ENCODE measurements at places on chromosomes 11 and 22.

DNA sequence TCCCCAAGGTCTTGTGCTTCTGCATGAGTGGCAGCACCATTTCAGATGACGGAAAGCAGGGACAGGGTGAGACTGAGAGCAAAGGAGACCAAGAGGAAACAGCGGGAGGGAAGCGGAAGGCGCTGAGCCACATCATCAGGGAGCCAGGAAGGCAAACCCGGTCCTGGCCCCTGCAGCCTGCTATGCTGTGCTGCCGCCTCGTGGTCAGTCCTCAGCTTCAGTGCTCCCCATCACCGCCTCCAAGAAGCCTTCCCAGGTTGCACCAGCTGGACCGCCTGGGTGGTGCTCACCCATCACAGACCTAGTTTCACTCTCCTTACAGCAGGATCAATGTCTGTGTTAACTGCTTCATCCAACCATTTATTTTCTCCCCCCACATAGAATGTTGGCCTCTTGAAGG, 73.0 kb upstream of the PHF21B start:
- no peak for DNase-seq

DNA sequence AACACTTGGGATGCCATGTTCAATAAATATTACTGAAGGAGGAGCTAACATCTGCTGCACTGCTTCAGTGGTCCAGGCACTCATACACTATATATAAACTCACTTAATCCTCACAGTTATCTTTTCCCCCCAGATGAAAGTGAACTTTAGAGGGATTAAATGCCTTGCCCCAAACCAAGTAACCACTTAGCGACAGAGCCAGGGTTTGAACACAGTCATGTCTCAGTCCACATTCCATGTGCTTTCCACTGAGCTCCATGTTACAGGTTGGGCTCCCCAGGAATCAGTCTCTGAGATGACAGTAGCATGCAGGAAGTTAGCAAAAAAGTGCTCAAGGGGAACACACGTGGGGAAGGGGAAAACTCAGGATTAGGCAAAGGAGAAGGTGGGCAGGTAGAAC, 59.3 kb downstream of the ENDOD1 start:
- DNase-seq: no peak

- no peak for DNase-seq
Observed at GRCh38 chr11:74470526-74470925, 3.2 kb upstream of the KCNE3 start.

GRCh38 chr11:13384908-13385640, 77.9 kb downstream of the BTBD10 start:
- no peak for DNase-seq

DNA sequence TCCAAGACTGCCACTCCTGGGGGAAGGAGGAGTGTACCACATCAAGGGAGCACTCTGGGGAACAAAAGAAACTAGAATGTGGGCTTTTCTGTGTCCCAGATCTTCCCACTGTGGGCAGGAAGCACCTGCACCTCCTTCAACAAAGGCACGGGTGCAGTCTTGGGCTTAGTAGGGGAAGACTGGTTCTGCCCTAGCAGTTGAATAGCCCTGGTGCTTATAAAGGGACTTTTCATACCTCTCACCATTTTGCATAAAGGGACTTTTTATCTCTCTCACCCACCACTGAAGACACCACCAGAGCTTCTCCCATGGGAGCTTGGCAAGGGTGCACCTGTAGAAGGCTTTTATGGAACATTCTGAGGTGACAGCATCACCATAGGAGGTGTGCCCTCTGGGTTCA, 65.8 kb upstream of the MS4A8 start:
- no peak for DNase-seq

GRCh38 chr11:67113231-67113721, 5.8 kb upstream of the KDM2A start:
- DNase-seq: no peak
